Dermis microvascular lymphatic vessel endothelial cell (primary cell): ENCODE measurements at places on chromosomes 12 and 14. TPM values are rescaled to one million over a fixed set of nuclear protein-coding genes. Genes with fewer than 3 reads are reported as not detected.

CLEC4D gene
- not detected in 2 replicates for total RNA-seq

DNA sequence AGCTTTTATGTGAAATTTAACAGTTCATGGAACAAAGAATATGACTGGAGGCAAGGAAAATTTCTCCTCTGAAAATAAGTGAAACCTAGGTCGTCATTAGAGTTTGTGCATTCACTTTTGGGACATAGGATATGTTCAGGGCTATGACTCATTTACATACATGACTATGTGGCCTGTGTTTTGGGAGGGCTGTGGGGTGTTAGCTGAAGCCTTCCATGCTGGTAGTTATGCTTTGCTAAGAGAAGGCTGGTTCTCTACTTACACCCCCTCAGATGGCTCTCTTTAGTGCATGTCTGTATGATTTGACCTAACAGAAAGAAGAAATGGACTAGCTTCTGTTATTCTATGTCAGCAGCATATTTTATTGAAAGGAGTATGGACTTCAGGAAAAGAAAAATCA, 416.5 kb upstream of the GARIN6 start:
- DNase-seq, result no peak

ESRRB gene
- total RNA-seq, result not detected in 2 replicates

CS gene
- 119 and 132 TPM in 2 replicates for total RNA-seq

- DNase-seq, result no peak
Observed at GRCh38 chr12:93297032-93297431, 80.7 kb upstream of the NUDT4 start.

KIF26A gene
- 9.2 and 14.7 TPM in 2 replicates for total RNA-seq

TMEM229B gene
- 0.64 and 1.1 TPM in 2 replicates for total RNA-seq

GRCh38 chr12:102939670-102940222, 17.7 kb upstream of the ASCL1 start:
- DNase-seq, result no peak

DNA sequence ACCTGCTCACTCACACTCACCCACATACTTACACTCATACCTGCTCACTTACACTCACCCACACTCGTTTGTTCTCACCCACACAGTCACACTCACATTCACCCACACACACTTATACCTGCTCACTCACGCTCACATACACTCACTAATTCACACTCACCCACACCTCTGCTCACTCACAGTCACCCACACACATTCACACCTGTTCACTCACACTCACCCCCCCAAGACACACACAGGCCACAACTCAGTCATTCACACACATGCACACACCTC, 436.2 kb downstream of the BCL11B start:
- no peak for DNase-seq

- DNase-seq, result no peak
Observed at GRCh38 chr14:54457609-54457996, 16.4 kb upstream of the CNIH1 start.

- no peak for DNase-seq
Observed at GRCh38 chr12:87112571-87113345, 856.6 kb upstream of the MGAT4C start.

DNA sequence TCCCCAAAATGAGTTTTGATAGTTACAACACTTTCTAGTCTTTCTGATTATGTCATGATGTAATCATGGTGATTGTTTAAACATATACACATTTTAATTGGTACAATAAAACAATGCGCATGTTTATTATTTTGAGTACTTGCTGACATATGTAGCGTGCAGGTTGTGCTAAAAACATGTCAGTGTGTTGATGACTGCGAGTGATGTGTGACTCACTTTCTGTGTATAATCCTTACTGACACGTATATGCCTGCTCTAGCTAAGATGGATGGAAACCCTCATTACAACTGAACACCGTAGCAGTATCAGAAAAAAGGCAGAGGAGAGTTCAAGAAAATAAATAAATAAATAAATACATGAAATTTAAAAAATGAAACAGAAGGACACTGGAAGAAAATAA, 1552.4 kb upstream of the FLRT2 start:
- no peak for DNase-seq

- DNase-seq, result no peak
Observed at GRCh38 chr14:51370758-51371386, 130.8 kb downstream of the TMX1 start.

GRCh38 chr12:59056966-59057365, 136.7 kb upstream of the LRIG3 start:
- DNase-seq, result peak; percentile 13

CAND1 gene
- 67.4 and 76.4 TPM in 2 replicates for total RNA-seq

C12orf50 gene
- under 0.01 TPM in 1 of 2 replicates, not detected in the other for total RNA-seq

GRCh38 chr12:121424624-121424975, 24.7 kb downstream of the RNF34 start:
- no peak for DNase-seq

CPSF2 gene
- total RNA-seq, result 18.9 and 26.7 TPM in 2 replicates

GRCh38 chr14:71666571-71667145, 265.6 kb upstream of the RGS6 start:
- peak; percentile 6 for DNase-seq

DNA sequence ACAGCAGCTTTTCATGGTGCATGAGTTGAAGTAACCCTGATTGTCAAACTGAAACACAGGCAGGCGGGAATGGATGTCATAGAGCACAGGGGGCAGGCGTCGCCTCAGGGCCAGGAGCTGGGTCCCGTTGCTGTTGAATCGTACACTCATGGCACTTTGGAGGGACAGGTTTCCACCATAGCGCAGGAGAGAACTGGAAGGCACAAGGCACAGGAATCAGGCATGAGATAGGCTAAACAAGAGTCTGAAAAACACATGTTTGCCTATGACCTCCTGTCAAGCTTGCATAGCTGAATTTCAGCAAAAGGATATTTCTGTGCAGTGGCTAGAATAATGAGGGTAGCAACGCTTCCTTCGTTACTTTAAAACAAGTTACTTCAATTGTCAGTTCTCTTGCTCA, 61.2 kb downstream of the DCAF5 start:
- no peak for DNase-seq

- peak; percentile 59 for DNase-seq
Observed at GRCh38 chr14:74905595-74906142, 17.4 kb downstream of the RPS6KL1 start.

GRCh38 chr12:131063960-131064359, 110.3 kb downstream of the ADGRD1 start:
- no peak for DNase-seq

- DNase-seq, result no peak
Observed at GRCh38 chr12:123064885-123065619, 84.6 kb downstream of the ARL6IP4 start.

SPTLC2 gene
- 60.2 and 68.7 TPM in 2 replicates for total RNA-seq
